ENCODE measurements at places on chromosomes 4 and X. TPM values are rescaled to one million over a fixed set of nuclear protein-coding genes. Genes with fewer than 3 reads are reported as not detected.

DNA sequence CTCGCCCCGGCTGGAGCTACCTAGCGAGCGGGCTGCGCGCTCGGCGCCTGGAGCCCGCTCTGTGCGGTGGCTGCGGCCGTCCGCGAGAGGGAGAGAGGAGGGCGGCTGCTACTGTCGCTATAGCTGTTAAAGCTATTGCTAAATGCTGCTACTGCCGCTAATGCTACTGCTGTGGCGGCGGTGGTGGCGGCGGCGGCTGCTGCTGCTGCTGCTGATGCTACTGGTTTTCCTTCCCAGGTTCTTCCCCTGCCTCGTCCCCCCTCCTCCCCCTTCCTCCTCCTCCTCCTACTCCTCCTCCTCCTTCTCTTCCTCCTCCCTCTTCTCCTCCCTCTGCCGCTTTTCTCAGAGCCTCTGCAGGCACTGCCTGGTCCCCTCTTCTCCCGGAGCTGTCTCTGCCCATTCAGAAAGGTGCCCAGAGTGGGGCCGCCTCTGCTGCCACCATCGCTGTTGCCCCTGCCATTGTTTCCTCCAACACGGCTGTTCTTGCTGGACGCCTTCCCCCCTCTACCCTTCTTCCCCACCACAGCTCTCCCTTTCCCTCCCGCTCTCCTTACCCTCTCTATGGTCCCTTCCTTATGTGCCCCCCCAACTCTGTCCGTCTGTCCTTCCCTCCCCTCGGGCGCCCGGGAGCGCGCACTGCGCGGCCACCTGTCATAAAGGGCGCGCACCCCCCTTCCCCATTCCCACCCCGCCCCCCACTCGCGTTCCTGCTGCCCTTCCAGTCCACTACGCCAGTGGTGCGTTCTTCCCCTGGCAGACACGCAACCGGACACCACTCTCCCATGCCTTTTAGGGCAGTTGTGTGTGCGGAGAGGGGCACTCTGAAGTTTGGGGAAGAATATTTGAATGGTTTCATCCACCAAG, at the start of gene NEXMIF:
TSS of gene NEXMIF (minus strand) at position 228 of the 864 bp plus-strand sequence.
- DNase-seq, result no peak

DNA sequence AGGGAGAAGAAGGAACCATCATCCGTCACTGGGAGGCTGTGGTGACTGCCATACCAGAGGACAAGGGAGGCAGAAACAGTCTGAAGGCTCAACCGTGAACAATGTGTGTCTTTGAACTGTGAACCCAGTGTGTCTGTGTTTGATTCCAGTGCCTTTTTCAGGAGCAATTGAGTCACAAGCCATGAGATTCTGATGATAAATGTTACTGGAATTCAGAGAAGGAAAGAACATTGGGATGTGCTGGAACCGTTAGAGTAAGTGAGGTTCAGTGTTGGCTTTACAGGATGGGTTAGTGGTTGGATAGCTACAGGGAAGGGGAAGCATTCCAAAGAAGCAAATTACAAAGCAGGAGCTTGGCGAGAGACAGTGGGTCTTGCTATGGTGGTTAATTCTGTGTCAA, 464.4 kb downstream of the TRIML1 start:
- DNase-seq, result no peak

DNA sequence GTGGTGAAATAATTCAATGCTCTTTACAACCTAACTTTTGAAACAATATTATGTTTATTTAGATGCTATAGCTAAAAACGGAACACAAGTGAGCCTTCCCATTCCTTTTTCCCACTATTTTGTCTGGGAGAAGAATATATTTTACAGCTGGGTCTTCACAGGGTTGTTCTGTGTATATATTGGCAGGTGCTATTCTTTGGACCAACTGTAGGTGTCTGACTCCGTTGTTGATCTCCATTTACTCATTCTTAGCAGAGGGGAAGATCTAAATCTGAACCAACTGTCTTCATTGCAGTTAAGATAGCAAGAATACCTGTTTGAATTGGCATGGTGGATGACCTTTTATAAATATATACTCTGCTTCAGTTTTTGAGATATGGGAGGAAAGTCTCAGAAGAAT, 257.4 kb downstream of the CFAP299 start:
- no peak for DNase-seq

DNA sequence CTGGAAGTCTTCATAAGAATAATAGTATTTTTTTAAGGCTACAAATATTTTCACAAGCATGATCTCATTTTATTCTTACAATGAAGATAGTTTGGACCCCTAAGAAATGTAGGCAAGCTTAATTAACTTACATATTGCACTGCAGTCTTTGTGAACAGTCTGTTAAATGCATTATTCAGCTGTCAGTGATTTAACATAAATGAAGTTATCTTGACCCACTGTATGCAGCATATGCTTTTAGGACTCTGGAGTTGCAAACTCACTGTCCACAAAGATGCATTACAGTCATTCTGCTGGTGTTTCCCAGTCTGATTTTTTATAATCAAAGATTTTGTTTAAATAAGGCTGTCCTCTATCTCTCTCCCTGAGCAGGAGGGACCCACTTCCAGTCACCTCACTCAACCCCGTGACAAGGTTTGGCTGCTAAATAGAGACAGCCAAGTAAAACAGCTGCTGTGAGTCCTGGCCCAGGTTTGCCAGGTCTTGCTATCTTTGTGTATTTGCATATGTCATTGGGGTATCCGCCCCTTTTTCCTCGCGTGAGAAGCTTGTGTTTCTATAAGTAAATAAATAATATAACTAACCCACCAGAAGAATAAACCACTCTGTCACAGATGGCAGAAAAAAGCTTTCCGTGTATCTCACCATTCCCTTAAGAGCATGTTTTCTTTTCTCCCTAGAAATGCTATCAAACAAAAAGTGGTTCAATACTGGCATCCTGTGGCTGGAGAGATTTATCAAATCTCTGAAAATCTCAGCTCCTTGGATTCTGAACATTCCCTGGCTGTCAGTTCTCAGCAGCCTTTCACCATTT, 67.0 kb downstream of the SLC7A11 start:
- DNase-seq, result peak; percentile 85

DNA sequence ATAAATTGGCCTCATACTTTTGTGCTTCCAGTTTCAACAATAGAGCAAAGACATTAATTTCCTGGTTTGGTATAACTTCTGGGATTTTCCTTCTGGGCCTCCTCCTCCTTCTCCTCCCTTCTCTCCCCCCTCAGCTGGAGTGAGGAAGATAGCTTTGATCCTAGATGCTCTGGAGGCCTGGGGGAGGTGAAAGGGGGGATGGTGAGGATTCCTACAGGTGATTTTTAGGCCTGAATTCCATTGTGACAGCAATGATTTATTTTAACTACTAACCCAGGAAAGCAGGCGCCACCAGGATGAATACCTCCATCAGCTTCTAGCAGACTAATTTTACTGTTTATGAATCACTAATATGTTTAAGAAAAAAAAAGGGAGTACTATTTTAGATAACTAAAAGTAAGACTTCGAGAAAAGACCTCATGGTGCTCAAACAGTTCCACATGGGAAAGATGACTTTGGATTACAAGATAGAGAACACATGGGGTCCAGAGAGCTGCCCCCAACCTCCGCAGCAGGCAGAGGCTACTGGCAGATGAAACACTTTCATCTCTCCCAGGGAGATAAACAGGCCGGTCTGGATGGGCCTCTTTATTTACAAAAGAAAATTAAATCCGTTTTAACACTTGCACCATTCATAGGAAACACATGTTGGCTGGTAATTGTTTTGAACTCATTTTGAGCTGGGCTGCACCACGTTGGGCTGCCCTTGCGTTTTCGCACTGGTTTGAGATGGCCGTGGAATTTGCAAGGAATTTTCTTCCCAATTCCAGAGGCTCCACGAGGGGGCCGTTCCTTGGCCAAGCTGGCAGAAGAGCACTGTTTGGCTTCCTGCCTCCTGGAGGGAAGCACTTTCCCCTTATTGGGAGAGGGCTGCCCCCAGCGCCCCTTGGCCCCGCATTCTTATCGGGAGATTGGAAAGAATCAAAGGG, 125.1 kb upstream of the STX18 start:
- peak; percentile 59 for DNase-seq

- no peak for DNase-seq
Observed at GRCh38 chrX:109813236-109813635, 80.2 kb upstream of the ACSL4 start.

- no peak for DNase-seq
Observed at GRCh38 chr4:27011401-27011800, 150.8 kb downstream of the STIM2 start.

GRCh38 chr4:4726051-4726450, 133.4 kb upstream of the MSX1 start:
- no peak for DNase-seq

- no peak for DNase-seq
Observed at GRCh38 chrX:48935301-48935670, 16.5 kb upstream of the PIM2 start.

DNA sequence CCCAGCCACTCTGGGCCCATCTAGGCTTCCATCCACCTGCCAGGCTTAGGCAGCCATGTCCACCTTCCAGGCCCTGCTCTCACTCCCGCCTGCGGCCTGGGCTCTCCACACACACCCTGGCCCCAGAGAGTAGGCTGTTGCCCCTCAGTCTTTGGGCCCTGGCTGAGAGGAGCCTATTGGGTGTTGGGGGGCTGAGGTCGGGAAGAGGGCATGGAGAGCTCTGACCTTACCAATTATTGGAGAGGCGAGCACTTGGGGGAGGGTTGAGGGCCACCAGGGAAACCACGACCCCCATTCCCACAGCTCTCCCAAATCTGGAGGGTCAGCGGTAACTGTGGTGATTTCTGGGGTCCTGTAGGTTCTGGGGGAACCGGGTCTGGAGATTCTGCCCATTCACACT, 38.2 kb downstream of the HTRA3 start:
- DNase-seq, result no peak

DNA sequence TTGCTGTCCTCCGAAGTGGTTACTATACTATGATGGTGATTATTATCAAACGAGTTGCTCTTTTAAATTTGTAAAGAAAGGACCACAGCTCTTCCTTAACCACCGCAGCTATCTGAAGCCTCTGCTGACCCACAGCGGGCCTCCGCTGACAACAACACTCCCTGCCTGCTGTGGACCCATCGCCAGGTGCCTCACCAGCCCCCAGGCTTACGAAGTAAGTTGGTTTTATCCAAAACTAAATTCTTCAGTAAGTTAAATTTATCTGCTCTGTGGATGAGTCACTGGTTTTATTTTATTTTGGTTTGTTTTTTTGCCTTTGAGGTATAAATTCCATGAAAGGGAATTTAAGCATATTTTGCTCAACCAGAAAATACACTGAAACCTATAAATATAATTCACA, 54.7 kb downstream of the SLC9A6 start:
- DNase-seq, result no peak

DNA sequence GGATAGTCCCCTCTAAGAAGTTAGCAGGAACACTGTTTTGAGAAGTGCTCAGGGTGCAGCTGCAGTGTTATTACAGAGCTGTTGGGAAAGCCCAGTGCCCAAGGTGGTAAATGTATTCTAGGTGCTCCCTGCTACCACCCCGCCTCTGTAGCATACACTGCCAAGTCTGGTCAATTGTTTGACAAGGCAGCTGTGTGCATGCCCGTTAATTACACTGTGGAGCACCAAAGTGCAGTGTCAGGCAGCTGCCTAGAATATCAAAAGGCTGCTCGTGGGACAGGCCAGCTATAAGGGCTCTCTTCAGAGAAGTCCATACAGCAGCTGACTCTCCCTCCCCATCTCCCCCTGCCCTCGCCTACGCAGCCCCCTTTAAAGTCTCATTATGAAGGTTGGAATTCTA, 99.9 kb upstream of the KLHL13 start:
- DNase-seq, result no peak

- no peak for DNase-seq
Observed at GRCh38 chr4:185683222-185683621, 128.8 kb downstream of the SORBS2 start.

Gene IL3RA
- 0.09 TPM for total RNA-seq

Gene KLHL5
- 50.9 TPM for total RNA-seq

Gene PTCHD1
- total RNA-seq, result under 0.01 TPM

Gene HMX1
- total RNA-seq, result not detected

Gene FAM53A
- 1.6 TPM for total RNA-seq

Gene MAGEB4
- total RNA-seq, result not detected
